ACHN (cell line): ENCODE measurements at places on chromosomes 7 and 10.

DNA sequence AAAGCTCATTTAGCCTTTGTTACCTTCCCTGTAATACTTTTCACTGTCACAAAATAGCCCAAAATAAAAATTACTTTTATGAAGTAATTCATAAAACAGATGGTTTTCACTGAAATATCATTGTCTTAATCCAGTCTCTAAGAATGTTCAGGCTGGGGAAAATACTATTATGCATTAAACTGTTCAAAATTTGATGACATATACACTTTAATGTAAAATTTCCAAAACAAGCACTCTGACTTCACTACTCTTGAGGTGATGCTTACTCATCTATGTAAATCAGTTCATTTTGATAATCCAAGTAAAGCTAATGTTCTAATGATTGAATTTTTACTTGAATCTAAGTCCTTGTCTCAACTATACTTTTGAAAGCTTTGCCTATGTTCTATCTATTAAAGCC, 127.9 kb downstream of the KMT2C start:
- DNase-seq, result no peak

DNA sequence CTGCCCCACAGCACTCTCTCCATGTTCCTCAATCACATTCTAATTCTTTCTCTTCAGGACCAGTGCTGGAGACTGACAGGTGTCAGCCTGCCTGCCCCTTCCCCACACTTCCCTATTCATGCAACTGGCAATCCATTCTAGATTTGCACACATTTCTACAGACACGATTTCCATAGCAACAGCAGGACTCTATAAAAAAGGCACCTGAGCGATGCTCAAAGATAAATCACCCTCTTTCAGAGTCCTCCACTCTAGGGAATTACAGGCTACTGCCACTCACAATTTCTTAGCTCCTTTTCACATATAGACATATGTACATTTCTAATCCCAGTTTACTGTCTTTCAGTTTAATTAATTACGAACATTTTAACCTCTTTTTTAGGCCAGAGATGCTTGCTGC, 118.1 kb upstream of the ANKRD1 start:
- DNase-seq, result no peak

- no peak for DNase-seq
These were observed 2.0 kb downstream of the VOPP1 start for GRCh38 chr7:55570218-55570873.

GRCh38 chr7:41967156-41967555, 264.3 kb upstream of the INHBA start:
- no peak for DNase-seq

DNA sequence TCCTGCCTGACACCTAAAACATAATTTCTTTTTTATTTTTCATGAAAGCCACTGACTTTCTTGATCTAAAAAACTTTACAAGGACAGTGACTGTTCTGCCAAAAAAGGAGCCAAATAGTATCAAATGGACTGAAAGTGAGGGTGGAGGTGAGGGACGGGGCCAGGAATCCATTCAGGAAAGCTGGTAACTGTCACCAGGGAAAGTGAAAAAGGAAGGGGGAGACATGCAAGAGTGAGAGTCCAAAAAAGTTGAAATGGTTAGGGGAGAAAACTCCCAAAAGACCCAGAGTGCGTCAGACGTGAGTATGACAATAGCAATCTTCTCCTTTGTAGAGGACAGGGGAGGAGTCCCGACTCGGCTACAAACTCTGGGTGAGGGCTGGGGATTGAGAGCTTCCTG, 2.9 kb upstream of the PRAP1 start:
- DNase-seq, result no peak

GRCh38 chr7:33642312-33642711, 263.0 kb upstream of the BMPER start:
- no peak for DNase-seq

GRCh38 chr7:111528331-111528730, 34.0 kb downstream of the IMMP2L start:
- DNase-seq, result no peak

DNA sequence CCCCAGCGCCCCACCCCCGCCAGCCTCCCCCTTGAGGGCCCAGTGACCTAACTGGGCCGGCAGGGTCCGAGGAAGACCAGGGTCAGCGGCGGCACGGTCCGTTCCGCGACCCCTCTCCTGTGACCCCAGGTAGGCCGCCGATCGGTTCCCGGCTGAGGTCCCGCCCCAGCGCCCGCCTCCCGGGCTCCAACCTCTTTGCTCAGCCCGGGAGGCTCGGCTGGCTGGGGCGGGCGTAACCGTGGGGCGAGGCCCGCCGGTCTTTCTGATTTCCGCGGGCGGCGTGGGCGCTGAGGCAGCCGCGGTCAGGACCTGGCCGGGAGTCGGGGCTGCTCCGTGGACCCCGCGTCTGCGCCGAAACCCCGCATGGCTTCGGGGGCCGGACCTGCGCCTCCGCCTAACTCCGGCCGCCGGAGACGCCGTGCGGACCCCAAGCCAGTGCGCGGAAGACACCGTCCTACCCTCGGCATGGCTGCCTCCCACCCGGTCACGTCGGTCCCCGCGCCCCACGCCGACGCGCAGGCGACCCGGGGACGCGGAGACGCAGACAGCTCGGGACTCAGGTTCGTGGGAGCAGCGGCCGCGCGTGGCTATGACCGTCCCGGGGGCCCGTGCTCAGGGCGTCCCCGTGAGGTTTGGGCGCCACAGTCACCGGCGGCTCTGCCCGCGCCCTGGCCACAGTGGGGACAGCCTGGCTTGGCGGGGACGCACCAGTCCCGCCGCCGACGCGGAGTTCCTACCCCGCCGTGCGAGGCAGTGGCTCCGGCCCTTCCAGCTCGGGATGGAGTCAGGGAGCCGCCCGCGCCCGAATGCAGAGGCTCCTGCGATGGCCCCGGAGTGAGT, 1.0 kb upstream of the VENTX start:
- no peak for DNase-seq

- DNase-seq, result no peak
These were observed 450.1 kb upstream of the MKI67 start for GRCh38 chr10:128576336-128576735.

- DNase-seq, result peak; percentile 93
These were observed 34.0 kb upstream of the CYTH3 start for GRCh38 chr7:6306471-6306870.
